ENCODE measurements at places on chromosomes 5 and 9.
A peak's percentile ranks its signal among the peaks of the same experiment; 100 is the strongest.

GRCh38 chr9:99634186-99634585 lies 187.5 kb upstream of the NR4A3 start:
- no peak for DNase-seq

GRCh38 chr5:9765419-9766140 lies 135.4 kb upstream of the TAS2R1 start:
- no peak for DNase-seq

GRCh38 chr5:79560771-79561524 lies 47.0 kb upstream of the HOMER1 start:
- no peak for DNase-seq

DNA sequence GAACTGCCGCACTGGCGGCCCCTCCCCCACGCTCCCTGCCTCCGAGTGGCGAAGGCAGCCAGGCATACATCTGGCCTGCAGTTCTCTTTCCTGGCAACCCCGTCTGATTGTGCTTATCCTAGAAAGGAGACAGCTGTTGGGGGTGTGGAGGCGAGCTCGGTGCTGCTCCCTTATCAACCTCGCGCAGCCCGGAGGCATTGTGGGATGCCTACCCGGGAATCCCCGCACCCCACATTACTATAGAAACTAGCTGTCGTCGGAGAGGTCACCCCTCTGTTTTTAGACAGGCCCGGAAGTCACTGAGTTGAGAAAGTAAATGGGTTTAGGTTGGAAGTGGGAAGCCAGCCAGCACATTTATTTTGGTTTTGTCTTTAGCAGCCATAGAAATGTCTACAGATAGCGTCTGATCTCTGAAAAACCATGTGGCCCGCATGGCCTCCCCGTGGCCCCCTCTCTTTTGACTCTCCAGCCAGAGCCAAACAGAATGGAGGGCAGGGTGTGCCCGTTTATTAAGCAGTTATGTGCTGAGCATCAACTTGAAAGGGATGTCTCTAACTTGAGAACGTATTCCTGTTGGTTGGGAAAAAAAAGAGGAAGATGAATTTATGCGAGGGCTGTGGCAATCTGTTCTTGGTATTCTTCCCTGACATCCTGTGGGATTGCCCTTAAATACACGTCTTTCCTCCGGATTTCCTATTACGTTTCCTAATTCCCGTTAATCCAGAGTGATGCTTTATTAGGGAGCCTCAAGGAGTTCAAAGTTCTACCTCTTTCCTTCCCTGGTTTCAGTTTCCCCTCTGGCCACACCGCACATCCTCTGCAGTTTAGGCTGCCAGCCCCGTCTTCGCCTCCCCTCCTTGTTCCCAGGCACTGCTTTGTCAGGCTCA lies 3.9 kb downstream of the STC2 start:
- no peak for DNase-seq

GRCh38 chr5:116738615-116739261 lies 164.1 kb upstream of the SEMA6A start:
- DNase-seq = no peak

- DNase-seq = no peak
These were observed 18.2 kb downstream of the TTC23L start for GRCh38 chr5:34857161-34857560.

- DNase-seq = no peak
These were observed 114.4 kb downstream of the VPS13A start for GRCh38 chr9:77291714-77292113.

DNA sequence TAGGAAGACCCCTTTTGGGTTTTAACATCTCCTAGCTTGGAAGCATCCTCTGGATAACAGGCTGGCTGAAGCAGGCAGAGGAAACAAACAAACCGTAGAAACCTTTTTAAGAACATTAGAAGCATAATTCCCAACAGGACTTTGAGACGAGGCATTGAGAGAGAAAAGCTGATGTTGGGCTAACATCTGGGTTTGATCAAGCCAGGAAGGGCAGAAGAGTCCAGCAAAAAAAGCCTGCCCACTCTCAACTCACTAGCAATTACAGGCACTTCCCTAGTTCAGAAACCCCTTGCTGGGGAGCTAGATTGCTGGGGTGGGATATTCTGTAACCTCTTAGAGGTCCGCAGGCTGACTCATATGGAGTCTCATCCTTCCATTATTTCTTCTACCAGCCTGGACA lies 75.4 kb upstream of the CTNNA1 start:
- DNase-seq = no peak

- no peak for DNase-seq
These were observed 12.9 kb downstream of the GDF9 start for GRCh38 chr5:132853323-132853722.

DNA sequence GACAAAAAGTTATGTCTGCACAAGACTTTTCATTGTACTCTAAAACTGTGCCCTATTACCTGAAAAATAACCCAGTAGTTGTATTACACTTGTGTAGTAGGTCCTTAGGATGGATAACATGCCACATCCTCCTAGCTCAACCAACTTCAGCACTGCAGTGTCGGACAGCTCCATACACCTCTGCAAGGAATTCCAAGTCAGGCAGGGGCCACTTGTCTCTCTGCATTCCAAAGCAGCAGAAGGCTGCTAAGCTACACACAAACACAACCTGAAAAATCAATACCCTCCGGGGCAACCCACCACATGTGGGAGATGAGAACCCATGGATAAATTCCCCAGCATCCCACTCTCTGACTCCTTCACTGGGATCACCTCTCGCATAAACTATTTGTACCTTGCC lies 50.2 kb downstream of the MED10 start:
- DNase-seq = peak; percentile 2

- no peak for DNase-seq
These were observed 234.7 kb downstream of the SLF1 start for GRCh38 chr5:94853120-94853519.

DNA sequence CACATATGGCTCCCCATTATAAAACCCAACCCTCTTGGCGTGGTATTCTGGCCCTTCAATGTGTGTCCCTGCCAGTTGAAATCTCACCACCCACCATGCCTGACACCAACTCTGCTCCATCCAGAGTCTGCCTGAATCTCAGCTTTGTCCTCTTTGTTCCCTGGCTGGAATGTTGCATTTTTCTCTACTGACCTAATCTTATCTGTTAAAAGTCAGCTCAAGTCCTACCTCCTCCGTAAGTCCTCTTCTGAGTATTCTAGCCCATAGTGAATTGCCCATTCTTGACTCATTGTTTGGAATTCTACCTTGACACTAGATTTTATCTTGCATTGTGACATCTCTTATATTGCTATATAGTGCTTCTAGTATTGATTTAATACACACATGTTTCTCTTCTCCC lies 207.1 kb upstream of the VLDLR start:
- DNase-seq = no peak

DNA sequence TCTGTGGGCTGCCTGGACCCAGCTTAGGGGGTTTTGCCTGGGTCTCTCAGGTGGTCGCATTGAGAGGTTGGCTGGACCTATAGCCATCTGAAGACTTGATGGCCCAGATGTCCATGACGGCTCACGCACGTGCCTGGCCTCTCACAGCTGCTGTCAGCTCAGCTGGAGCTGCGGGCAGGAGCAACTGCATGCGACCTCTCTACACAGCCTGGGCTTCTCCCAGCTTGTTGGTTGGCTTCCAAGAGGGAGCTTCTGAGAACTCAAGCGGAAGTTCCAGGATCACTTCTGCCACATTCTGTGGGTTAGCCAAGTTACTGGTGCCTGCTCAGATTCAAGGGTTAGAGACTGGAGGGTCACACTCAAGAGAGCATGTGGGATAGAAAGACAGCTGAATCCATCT lies 99.2 kb downstream of the DAPK1 start:
- DNase-seq = no peak

DNA sequence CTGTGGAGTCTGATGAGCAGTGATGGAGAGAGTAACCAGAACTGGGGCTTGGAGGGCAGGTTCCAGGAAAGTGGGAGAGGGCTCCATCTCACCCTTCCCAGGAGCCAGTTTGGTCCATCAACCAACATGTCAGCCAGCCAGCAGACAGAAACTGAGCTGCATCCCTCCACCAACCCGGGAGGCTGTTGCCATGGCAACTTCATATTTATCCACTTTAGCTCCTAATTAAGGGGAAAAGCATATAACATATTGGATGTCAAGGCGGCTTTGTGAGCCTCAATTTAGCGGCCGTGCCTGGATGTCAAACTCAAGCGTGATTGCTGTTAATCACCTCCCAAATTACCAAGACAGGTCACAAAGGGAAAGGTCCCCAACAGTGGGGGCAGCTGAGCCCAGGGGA lies 81.5 kb upstream of the ARAP3 start:
- DNase-seq = no peak

DNA sequence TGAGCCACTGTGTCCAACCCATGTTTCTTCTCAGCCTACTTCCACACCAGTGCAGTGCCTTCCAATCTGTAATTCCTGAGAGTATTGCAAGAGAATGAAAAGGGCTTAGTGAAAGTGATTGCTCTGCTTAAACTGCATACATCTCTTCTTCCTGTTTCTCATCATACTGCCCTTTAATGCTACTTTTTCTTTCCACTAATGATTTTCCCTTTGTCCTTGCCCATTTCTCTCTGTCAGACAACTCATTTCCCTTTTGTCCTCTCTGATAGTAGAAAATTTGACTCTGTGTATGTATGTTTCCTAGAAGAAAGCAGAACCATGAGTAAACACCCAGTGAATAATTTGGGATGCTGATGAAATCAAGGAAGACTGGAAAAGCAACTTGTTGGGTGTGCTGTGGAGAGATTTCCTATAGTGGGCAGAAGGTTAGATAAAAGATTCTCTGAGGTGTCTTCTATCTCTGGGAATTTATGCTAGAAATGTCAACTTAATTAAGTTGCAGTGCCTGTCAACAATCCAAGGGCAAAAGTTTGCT lies 102.2 kb upstream of the CHD1 start:
- DNase-seq = no peak

- DNase-seq = no peak
These were observed 10.4 kb downstream of the FREM1 start for GRCh38 chr9:14899815-14900193.

GRCh38 chr5:147857302-147858129 lies 21.0 kb upstream of the SCGB3A2 start:
- DNase-seq = peak; percentile 3

- no peak for DNase-seq
These were observed 30.0 kb downstream of the CARD6 start for GRCh38 chr5:40871177-40871576.

- no peak for DNase-seq
These were observed 816.8 kb downstream of the MTRR start for GRCh38 chr5:8685704-8686103.

GRCh38 chr5:89297066-89297465 lies 414.1 kb upstream of the MEF2C start:
- no peak for DNase-seq

DNA sequence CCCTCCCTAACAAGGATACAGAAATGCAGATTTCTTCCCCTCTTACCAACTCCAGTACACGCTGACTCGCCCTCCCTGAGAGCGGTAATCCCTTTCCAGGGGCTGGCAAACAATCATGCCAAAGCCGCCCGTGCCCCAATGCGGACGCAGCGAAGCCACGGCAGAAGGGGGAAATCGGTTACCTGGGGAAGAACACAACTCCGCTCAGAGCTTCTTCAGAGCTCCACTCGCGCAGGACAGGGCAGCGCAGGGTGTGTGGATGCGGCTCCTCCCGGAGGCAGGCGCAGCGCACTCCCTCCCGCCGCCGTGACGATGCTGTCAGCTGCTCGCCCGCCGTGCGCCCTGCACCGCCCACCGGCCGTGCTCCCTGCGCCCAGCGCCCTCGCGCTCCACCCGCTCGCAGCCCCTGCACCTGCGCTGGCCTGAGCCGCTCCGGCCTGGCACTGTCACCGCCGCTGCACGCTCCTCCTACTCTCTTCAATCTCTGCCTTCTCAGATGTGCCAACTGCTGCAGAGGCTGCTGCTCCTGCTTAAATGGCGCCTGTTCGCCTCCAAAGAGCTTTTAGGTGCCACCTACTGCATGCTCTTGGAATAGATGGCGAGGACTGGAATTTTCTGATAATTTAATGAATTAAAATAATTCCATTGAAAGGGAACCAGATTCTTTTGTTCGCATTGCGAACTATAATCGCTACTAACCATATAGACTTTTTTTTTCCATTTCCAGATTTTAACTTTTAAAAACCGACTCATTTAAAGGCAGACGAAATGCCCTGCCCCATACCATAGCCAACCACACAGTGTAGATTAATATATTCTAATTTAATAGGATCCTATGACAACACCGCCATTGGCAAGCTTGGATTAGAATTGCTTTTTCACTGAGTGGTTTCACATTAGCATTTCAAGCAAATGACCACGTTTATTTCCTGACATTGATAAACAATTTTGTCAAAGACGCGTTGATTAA lies at the start of gene DIRAS2:
Gene DIRAS2 (minus strand): TSS at position 255 of the 970 bp plus-strand sequence. CDS start 28,997 bp downstream, outside the sequence.
- DNase-seq = no peak

DNA sequence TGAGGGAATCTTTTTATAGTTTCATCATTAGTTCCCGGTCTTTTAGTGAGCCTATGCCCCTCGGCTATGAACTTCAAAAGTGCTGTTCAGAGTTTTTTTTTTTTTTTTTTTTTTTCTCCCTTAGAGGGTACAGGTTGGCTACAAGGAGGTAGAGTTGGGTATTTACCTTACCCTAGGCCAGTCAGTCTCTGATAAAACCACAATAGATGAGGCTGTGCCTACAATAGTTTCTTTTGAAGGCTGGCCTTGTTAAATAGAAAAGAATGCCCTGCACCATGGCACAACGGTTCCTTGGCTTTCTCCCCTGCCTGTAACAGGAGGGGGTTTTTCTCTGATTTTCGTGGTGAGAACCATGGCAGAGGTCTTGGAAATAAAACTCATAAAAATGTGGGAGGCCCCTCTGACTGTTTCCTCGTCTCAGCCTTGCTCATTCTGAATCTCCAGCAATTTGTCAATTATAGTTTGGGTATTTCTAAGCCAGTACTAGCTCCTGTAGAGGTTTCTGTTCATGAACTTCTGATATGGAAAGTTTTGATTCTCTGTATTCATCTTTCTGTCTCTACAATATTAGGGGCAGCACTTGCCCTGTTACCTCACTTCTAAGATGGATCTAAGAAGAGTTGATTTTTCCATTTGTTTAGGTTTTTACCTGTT lies 152.0 kb downstream of the MTRR start:
- DNase-seq = no peak

GRCh38 chr9:68851657-68852056 lies 146.6 kb downstream of the PIP5K1B start:
- DNase-seq = no peak

GRCh38 chr9:33239921-33240320 lies at the start of gene SPINK4:
Gene SPINK4, plus strand, starts transcription at chr9:33240167. Its CDS starts 42 bp downstream, at chr9:33240209.
- DNase-seq = no peak

DNA sequence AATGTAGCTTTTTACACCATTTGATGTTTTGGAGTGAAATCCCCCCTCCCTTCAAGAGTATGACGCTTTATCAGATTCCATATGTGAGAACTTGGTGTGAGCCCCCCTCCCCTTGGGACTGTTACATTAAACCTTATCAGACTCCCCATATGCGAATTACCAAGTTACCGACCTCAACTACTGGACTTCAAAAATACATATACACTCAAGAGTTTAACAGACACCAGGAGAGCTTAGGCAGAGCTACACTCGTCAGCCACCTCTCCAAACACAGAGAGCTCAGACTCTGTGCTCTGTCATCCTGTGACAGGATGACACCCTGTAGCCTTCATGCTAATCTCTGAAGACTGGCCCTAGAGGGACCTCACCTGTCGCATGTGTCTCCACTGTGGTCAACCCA lies 50.2 kb downstream of the FAM114A2 start:
- DNase-seq = no peak

- no peak for DNase-seq
These were observed 58.5 kb downstream of the LIFR start for GRCh38 chr5:38497946-38498345.

Measured in KG1 (cell line).